ENCODE measurements at places on chromosomes 4 and X.

- DNase-seq = no peak
Measured at GRCh38 chrX:42422961-42423360, 355.0 kb downstream of the PPP1R2C start.

GRCh38 chr4:137363496-137363895 is 168.8 kb downstream of the PCDH18 start:
- DNase-seq = no peak

DNA sequence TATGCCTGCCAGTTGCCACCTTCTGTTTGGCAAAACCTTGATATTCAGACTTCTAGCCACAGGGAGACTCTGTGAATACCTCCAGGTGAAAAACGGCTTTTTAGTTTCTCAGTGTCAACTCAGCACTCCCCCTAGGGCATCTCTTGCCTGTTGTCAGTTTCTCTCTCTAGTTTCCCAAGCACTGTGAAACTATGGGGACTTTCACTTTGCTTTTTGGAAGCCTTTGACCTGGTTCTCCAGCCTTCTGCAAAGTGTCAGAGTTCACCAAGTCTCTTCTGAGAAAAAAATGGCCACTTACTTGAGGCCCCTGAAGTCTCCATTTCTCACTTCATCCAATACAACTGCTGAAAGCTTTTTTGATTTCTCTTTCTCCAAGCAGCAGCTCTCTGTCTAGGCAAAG is 521.5 kb downstream of the INPP4B start:
- DNase-seq = no peak

- no peak for DNase-seq
Measured at GRCh38 chr4:128220286-128221235, 67.1 kb downstream of the PGRMC2 start.

GRCh38 chr4:188254211-188254610 is 115.0 kb downstream of the TRIML1 start:
- no peak for DNase-seq

GRCh38 chr4:3766785-3767569 is 792 bp downstream of the ADRA2C start:
- no peak for DNase-seq

DNA sequence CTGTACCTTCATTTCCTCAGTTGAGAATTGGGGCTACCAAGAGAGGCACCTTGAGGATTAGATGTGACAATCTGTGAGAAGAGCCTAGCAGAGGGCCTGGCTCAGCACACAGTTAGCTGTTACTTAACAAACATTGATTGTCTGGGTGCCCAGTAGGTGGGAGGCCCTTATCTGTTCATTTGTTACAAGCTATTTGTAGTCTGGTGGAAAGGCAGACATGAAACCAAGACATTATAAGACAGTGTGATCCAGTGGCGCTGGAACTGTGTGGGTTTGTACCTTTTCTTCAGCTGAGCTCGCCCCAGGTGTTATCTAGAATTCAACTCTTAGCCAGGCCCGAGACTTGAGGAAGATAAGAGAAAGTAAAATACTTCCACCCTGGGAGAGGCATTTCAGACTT is 16.9 kb downstream of the AKAP4 start:
- DNase-seq = no peak

- no peak for DNase-seq
Measured at GRCh38 chr4:159582685-159583084, 479.8 kb downstream of the RAPGEF2 start.

- no peak for DNase-seq
Measured at GRCh38 chr4:174357321-174357720, 73.6 kb downstream of the CEP44 start.

DNA sequence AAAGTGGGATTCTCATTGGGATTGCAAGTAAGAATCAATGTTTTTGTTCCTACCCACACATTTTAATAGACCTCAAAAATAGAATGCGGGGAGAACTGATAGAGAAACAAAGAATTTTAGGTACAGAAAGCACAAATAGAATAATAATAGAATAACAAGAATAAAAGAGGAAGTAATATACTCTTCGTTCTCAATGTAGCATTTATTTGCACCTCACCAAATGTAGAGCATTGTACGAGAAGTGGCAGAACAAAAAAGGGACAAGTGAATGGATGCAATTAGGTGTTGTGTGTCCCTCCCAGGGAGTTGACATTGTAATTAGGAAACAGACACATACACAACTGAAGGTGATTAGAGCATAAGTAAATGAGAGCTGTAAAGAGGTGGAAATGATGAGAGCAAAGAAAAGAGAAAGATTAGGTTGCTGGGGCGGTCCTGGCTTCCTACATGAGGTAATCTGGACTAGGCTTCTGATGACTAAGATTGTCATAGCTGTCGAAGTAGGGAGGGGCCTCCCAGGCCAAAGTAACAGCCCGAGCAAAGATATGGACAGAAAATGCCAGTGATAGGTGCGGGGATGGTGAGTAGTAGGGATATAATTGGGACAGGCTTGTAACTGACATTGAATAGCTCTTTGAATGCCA is 10.4 kb downstream of the RAB9A start:
- no peak for DNase-seq

GRCh38 chrX:39456894-39457604 is 640.7 kb downstream of the BCOR start:
- no peak for DNase-seq

GRCh38 chr4:116531870-116532269 is 553.5 kb downstream of the TRAM1L1 start:
- DNase-seq = no peak

DNA sequence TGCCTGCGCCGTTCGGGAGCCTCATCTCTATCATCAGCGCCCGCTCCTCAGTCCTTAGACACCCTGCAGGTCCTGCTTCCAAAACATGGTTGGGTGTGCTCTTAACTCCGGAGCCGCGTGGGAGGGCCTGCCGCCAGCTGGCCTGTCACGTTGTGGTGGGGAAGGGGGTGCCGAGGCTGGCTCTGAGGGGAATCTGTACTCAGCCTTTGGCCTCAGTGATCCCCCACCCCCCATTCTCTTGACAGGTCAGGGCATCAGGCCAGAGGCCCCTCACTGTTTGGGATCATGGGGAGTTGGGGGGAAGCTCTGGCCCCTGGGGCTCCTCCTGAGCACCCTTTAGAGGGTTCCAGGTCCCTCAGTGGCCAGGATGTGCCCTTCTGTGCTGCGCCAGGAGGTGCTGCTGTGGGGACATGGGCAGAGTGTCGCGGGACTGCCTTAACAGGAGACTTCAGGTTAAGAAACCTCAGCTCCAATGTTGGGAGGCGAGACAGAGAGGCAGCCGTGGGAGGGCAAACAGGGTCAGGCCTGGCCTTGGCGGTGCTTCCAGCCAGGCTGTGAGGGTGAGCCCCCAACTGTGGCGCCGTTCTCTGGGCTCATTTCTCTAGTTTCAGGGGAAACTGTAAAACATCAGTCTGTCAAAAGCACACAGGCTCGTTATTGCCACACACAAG is 33.5 kb downstream of the TRMT44 start:
- no peak for DNase-seq

- no peak for DNase-seq
Measured at GRCh38 chrX:110804446-110804845, 8.8 kb upstream of the CHRDL1 start.

DNA sequence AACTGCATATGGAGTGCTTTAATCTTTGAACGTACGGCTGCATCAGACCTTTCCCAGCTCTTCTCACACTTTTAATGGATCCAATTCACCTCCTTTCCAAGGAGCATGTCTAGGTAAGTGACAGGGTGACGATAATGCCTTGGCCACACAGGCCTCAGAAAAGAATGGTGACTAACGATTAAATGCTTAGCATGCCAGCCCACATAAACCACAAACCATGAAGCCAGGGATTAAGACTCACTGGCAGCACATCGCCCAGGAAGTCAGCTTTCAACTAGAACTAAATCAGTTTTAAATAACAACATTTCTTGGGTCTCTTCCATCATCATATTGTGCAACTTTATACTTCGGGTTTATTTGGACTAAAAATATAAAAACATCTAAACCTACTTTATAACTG is 28.7 kb downstream of the INPP4B start:
- DNase-seq = peak; percentile 56

DNA sequence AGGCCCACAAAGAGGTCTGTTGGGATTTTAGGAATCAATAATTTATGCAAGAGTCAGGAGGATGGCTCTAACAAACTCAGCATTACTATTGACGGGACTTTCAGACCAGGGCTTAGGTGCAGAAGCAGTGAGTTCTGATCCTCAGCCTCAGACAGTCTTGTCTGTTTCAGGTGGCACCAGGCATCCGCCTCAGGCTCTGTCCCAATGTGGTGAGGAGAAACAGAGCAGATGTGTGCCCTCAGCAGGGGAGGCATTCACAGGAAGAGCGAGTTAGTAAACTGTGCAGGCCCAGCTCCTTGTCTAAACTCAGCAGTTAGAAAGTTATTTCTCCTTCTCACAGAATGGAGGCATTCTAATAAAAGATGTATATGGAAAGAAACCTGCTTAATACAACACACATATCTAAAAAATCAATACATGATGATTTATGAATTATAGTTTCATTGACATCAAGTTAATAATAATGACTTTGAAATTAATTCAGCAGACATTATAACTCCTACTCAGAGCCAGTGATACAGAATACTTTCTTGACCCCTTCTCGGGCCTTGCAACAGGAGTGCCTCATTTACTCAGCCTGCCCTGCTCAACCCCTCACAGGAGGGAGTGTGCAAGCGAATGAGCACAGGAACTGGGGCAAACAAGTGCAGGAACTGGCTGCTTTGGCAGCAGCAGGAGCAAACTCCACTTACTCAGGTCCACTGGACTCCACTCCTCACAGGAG is 202.8 kb upstream of the SMIM31 start:
- DNase-seq = no peak

Data from activated CD8-positive, alpha-beta memory T cell treated with anti-CD3 and anti-CD28 coated beads, Interleukin-2, amount 10 ng/mL, durations not matched to agents 7 days and 5 days (primary cell).